CD4-positive, alpha-beta T cell treated with Interleukin-1 beta for 1 hour (primary cell): ENCODE measurements at places on chromosomes 16 and 17.

GRCh38 chr17:8887834-8888703 lies 20.6 kb upstream of the PIK3R6 start:
- DNase-seq = no peak

DNA sequence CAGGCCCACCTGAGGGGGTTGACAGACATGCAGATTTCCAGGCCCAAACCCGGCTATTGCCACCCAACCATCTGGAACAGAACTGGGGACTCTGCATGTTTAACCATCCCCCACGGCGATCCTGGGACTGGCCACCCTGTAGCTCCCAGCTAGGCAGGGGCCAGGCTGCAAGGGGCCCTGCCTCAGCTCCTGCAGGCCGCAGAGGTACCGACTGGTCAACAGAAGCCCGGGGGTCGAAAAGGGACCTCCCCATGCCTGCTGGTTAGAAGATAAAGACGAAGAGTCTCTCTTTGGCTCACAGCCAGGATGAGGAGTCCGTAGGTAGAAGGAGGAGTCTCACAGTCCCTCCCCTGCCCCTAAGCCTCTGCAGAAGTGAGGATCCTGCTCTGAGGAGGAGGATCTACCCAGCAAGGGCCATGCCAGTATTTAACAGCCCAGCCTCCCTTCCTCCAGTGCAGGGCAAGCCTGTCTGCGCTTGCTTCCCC lies 223.4 kb upstream of the TNRC6C start:
- no peak for DNase-seq

GRCh38 chr17:72826602-72827001 lies 265.9 kb downstream of the SLC39A11 start:
- no peak for DNase-seq

DNA sequence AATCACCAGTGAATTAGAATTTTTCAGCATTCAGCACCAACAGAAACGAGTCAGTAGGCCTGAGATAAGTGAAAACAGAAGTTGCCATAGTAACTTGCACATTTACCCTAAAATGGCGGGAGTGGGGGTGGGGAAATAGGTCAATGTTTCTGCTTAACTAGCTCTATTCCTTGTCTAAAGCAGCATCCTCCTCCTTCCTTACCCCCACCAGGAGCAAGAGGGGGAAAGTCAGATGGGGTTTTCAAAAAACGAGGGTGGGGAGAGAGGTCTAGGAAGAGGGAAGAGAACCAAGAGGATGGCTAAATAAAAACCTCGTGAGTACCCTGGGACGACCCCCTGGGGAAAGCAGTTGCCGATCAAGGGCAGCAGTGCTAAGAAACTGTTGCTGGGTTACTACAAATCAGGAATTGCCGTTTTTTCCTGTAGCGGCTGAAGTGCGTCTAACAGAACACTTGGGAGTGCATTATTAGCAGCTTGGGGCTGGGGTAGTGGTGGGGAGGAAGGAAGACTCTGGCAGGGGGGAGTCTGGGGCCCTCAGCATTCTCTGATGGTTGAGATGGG lies 34.4 kb upstream of the MNT start:
- DNase-seq = no peak
